NCI-H187 (cell line): ENCODE measurements at places on chromosomes 5 and 9.

DNA sequence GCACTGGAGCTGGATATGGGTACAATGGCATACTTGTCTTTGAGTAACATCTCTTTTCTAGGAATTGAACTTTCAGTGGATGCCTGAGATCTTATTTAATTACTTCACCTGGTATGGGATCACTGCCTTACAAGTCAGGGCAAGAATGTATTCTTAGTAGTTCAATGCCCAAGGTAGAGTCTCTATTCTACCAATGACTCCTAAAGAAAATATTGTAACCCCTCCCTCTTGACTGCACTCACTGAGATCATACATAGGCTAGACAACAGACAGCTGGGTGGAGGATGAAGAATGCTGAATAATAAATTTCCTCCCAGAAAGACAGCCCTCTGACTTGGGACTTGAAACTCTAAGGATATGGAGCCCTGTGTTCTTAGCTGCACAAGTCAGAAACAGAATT, 1216.3 kb upstream of the ACO1 start:
- DNase-seq: no peak

- no peak for DNase-seq
Observed at GRCh38 chr9:93292664-93293328, 108.9 kb downstream of the WNK2 start.

GRCh38 chr9:72633966-72634365, 112.6 kb downstream of the TMC1 start:
- DNase-seq: no peak

DNA sequence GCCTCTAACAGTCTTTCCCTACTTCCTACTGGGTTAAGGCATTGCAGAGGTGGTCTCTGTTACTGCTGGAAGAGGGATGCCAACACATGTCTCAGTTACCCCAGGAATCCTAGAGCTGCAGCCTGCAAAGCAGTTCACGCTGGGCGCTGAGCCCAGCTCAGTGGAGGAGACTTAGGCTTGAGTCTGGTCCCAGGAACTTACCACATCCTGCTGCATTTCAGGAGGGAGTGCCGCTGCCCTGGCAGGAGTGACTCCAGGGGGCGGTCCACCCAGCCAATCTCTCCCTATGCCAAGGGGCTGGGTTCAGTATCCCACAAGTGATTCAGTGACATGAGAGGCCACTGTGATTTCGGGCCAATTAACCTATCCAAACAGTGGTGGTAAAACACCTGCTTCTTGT, 7.6 kb downstream of the TTC16 start:
- DNase-seq: no peak

GRCh38 chr9:131593091-131593820, 47.9 kb downstream of the PRRT1B start:
- no peak for DNase-seq

DNA sequence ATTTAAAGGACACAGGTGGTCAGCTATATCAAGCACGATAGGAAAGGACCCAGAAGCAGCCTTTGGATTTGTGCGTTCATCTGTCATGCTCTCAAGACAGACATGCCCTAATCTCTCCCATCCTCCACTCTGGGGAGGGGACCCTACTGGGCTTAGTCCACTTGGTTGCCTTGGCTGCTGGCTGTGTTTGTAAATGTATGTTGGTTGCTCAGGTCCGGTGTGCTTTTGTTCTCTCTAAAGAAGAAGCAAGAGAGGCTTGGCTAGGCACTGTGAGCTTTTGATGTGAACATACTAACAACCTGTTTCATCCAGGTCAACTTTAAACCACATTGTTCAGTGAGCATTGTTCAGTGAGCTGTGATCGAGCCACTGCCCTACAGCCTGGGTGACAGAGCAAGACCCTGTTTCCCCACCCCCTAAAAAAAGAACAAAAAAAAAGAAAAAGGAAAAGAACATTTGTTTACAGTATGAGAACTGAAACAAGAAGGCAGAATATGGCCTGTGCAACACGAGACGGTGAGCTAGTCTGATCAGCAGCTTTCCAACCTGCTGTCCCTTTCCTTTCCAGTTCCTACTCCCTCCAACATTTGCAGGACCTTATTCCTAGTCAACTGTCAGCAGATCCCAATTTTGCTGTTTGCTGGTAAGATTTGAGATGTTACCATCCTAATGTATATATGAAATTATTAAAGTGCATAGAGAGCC, 228.3 kb downstream of the ARHGAP26 start:
- DNase-seq: no peak

DNA sequence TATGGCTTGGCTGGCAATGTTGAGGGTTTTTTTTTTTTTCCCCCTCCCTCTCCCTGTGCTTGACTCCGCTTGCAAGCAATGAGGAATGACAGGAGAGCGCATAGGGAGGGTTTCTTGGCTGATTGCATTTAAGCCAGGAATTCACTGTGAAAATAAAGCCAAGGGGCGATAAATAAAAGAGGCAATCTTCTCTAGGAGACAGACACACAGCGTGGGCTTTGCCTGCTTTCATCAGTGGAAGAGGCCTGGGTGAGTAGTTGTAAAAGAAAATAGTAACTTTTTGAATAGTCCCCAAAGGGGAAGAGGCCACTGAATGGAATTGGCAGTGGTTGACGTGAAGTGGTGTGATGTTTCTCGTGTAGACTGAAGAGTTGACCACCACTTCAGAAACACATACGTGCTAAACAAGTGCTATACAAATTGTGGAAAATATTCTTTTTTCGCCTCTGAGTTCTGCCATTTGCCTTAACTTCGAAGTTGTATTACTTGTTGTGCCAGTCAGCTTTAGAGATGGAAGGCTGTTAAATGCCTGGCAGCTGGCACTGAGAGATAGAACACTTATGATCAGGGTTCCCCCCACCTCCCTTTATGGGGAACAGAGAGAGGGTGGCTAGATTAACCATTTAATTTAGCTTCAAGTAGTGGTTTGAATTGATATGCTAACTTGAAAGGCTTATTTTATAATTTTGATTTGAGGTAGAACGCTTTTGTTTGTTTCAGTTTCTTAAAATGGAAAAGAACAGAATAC, 3.0 kb downstream of the ZSWIM6 start:
- no peak for DNase-seq

DNA sequence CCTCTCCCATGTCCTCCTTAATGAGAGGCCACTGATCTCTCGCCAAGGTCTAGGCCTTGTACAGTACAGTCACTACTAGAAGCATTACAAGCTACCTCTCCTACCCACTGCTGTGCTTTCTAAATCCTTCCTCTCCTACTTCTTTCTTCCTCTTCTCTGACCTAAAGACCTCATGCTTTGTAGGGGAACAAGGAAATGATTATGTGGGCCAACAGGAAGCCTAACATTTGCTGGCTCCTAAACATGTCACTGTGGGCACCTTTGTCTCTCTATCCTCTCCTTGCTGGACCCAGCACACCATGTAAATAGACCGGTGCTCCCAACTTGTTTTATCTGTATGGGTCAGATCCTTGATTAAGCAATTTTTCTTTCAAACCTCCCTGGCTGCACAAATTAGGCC, 16.7 kb downstream of the SLC28A3 start:
- no peak for DNase-seq

DNA sequence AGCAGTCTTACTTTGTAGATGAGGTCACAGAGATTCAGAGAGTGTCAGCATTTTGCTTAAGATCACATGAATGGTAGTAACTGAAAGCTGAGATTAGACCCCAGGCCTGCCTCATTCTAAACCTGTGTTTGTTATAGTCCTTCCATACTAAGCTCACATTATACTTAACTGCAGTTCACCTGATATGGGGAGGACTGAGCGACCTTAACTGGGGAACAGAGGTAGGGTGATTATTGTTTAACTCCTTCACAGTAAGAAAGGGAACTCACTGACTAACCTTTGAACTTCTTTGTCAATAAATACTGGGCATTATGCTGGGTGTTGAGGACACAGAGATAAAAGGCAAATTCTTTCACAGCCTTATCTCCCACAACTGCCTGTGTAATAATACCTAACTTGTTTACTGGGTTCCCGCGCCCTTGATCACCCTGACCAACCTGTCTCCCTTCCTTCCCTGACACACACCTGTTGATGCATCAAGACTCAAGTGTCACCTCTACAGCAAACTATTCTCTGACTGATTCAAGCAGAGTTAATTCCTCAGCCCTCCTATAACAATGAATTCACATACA, 27.2 kb downstream of the DEPDC1B start:
- DNase-seq: no peak

DNA sequence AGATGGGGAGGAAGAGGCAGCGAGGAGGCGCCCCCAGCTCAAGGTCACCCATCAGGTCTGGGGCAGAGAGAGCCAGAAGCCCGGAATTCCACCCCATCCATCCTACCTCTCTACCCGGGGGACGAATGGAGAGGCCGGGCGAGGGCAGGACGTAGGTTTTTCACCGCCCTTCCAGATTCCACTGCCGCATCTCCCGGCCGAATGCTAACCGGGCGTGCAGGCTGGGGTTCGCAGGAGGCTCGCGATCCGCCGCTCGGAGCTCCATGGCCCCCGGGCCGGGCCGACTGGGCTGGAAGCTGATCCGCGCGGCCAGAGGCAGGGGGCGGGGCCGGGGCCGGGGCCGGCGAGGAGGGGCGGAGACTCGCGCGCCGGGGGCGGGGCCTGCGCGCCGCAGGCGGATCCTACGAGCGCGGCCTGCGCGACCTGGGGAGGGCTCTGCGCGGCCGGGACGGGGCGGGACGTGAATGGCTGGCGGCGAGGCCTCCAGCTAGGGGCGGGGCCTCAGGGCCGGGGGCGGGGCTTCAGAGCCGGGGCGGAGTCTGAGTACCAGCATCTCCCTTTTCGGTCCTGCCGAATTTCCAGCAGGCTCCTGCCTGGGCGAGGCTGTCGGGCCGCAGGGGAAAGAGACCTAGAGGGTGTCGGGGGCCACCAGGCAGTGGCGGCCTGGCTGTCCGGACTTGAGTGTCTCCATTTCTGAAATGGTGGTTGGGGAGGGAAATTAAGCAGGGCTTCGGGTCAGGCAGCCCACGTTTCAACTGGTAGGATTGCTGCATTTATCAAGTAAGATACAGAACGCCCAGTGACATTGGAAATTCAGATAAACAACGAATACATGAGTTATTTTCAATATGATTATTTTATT, at the start of gene ST6GALNAC4:
Gene ST6GALNAC4, minus strand, starts transcription at position 322 of the 862 bp plus-strand sequence. CDS start 622 bp downstream, outside the sequence.
- peak; percentile 40 for DNase-seq

- no peak for DNase-seq
Observed at GRCh38 chr9:85215961-85216360, 525.8 kb downstream of the AGTPBP1 start.

DNA sequence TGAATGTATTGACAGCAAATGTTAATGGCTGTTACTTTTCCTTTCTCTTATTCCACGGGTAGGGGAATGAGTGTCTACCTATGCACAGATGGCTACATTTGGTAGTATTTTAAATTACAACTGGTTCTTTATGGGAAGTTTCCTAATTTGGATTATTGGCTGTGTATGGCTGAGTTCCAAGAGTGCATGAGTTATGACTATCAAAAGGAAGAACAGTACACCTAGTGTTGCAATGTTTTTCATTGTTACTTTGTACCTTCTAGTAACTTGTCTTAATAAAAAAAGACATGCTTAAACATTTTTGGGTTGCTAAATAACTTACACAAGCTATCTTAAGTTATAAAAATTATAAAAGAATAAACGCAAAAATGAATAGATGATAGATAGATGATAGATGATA, 35.8 kb upstream of the MAMDC2 start:
- DNase-seq: no peak

DNA sequence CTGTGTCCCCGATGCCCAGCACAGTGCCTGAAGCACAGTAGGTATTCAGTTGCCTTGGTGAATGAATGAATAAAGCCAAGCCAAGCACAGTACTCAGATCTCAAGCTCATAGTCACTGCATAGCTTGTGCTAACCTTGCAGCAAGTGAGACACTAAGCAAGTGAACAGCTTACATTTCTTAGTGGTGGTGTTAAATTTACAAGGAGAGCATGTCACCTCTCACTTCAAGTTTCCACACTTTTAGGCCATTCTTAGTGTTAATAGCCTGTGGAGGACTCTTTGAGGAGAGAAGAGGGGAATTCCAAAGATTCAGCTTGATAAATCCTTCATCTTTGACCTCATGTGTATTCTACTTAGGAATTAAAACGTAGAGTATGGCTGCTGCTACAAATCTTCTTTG, 104.7 kb downstream of the C9orf152 start:
- no peak for DNase-seq

DNA sequence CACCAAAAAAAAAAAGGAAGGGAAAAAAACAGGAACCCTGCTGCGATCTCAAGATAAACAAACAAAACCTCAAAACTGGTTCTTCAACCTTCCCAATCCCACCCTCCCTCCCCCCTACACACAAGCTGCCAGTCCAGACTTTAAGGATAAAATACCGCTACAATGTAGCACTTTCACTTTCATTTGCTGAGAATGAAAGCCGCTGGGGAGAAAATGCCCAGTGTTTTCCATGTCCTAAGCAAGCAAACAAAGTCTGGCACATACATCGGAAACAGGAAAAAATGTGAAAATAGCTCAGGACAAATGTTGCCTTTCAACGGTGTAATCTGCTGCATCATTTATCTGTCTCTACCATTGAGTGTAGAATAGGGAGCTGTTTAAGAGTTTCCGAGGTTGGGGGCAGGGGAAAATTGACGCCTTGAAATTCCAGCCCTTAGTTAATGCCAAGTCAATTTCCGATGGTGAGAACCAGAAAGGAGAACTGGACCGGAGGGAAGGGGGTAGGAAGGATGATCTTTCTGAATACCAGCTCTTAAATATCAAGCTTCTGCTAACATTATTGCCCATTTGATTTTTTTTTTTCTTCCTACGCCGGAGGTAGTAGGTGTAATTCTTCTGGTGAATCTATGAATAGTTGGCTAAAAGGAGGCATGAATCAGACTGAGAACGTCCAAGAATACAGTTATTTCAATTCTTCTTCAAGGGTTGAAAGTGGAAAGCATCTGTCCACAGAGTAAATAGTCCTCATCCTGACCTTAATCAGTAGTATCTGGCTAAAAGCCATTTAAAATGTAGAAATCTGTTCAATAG, 1.2 kb upstream of the ADAMTS6 start:
- DNase-seq: no peak

DNA sequence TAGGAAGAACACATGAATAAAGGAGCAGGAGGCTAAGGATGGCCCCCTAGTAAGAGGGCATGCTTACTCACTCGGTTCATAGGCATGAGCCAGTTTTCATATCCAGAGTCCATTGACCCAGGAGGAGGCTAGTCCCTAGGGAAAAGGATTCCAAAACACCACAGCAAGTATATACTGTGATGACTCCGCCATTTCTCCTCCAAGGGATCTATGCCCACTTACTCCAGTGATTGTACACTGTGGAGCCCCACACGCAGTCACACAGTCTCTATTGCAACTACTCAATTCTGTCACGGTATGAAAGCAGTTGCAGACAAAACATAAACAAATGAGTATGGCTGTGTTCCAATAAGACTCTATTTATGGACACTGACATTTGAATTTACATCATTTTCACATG, 117.7 kb upstream of the ALDH1B1 start:
- no peak for DNase-seq

DNA sequence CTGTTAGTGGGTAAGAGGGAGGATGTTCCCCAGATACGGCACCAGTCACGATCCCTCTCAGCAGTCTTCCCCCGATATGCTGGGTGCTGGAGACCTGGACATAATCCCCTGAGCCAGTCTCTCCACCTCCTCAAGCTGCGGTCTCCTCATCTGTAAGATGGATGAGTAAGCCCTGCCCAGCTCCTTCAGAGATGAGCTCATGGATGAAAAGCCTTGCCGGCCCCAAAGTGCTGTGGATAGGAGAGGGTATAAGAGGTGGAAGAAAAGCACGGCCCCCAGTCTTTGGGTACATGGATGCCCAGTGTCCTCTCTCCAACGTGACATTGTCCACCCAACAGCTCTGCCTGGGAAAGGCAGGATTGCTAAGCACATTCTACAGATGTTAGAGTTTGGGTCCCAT, 4.5 kb downstream of the CAMK2A start:
- DNase-seq: no peak
